ENCODE measurements at places on chromosomes 7 and 10.
A peak's percentile ranks its signal among the peaks of the same experiment; 100 is the strongest.

- peak; percentile 39 for DNase-seq
These were observed 98.2 kb downstream of the CALN1 start for GRCh38 chr7:72313906-72314305.

GRCh38 chr7:146709451-146710027 lies 592.9 kb downstream of the CNTNAP2 start:
- DNase-seq, result no peak

GRCh38 chr10:30433306-30433729 lies 666 bp upstream of the MAP3K8 start:
- DNase-seq, result peak; percentile 33

GRCh38 chr10:96619120-96619519 lies 32.3 kb upstream of the TM9SF3 start:
- no peak for DNase-seq

- DNase-seq, result no peak
These were observed 54.9 kb upstream of the ZMIZ2 start for GRCh38 chr7:44693641-44694313.

- no peak for DNase-seq
These were observed 34.4 kb downstream of the ZMIZ1 start for GRCh38 chr10:79103129-79103528.

GRCh38 chr10:17235136-17235535 lies 7.1 kb downstream of the VIM start:
- no peak for DNase-seq

GRCh38 chr7:55250313-55250712 lies 114.8 kb upstream of the LANCL2 start:
- DNase-seq, result no peak

DNA sequence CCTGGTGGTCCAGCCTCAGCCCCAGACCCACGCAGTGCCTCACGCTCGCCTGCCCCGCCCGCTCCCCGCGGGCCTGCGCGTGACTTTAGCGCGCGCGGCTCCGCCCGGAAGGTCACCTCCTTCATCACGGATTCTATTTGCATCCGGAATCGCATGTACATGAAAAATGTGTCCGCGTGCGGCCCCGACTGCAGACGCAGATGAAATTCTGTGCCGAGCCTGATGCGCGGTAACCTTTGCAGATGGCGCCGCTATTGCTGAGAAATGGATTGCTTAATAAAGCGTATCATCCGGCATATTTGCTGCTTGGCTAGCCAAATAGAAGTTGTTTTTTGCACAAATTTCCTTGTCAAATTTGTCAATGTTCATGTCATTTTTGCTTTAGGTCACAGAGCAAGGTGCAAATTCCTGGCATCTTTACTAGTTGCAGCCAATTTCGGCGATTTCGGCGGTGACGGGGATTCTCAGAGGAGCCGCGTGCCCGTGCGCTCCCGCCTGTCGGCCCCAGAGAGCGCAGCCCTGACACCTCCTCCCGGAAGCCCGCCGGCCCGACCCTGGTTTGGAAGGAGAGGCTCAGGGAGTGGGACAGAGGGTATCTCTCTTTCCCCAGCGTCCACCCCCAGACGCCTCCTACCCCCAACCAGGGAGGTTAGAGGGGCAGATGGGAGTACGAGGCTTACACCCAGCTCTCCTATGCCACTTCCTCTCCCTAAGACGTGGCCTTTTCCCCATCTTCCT lies 85.9 kb upstream of the PAX2 start:
- DNase-seq, result no peak

DNA sequence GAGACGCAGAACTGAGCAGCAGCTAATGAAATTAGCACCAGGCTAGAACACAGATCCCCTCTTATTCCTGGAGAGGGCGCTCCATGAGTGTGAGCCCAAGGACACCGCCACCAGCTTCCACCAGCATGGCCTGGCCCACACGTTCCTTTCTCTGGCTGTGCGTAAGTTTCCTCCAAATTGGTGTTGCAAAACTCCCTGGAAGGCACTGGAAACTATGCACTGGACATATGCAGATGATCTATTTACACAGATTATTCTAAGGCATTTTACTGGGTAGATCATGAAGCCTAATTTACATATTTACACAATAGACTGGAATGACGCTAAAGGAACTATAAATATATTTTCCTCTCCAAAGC lies 455.6 kb upstream of the FOXK1 start:
- DNase-seq, result no peak

- peak; percentile 2 for DNase-seq
These were observed 47.6 kb upstream of the TMEM72 start for GRCh38 chr10:44863344-44864047.

- no peak for DNase-seq
These were observed 195.8 kb upstream of the HABP2 start for GRCh38 chr10:113356794-113357680.

GRCh38 chr7:99525713-99526440 lies 21.4 kb downstream of the ZKSCAN5 start:
- no peak for DNase-seq

DNA sequence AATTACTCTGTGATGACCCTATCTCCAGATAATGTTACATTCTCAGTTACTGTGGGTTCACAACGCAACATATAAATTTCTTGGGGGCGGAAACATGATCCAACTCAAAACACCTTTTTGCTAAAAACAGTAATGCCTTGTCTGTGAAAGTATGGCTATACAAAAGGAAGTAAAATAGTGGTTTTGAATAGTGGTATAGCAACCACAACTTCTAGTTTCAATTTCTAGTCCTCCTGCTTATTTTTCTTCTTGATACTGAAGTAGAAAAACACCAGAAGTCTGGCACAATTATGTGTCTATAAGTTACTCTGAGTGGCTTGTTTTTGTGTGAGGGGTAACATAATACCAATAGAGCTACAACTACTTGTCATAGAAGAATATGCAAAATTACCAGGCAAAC lies 21.5 kb upstream of the ZNF800 start:
- no peak for DNase-seq

- no peak for DNase-seq
These were observed 95.6 kb upstream of the MKI67 start for GRCh38 chr10:128221807-128222206.

DNA sequence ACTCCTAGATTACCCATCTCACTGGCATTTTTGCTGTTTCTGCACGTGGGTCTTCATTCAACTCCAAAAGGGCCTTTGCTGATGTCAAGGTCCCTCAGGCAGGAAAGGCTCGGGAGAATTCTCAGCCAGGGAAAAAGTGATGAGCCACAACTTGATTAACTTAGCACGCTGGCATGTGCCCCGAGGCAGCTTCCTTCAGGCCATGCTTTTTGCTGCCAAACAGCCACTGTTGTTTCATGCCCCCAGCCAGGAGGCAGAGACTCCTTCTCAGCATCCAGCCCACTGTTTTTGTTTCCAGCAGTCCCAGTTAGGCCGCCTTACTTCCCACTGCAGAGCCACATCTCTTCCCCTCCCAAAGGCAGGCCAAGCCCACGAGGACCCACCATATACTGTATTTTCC lies 266.5 kb upstream of the YAE1 start:
- DNase-seq, result no peak

DNA sequence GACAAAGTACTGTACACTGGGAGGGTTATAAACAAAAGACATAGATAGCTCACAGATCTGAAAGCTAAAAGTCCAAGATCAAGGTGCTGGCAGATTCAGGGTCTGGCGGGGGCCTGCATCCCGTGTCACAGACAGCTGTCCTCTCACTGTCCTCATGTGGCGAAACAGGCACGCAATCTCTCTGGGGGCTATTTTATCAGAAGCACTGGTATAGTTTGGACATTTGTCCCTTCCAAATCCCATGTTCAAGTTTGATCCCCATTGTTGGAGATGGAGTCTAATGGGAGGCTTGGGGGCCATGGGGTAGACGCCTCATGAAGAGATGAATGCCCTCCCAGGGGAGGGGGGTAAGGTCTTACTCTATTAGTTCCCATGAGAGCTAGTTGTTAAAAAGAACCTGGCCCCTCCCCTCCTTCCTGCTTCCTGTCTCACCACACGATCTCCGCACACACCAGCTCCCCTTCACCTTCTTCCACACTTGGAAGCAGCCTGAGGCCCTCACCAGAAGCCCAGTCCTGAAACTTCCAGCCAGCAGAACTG lies 72.5 kb upstream of the UCN3 start:
- DNase-seq, result no peak

DNA sequence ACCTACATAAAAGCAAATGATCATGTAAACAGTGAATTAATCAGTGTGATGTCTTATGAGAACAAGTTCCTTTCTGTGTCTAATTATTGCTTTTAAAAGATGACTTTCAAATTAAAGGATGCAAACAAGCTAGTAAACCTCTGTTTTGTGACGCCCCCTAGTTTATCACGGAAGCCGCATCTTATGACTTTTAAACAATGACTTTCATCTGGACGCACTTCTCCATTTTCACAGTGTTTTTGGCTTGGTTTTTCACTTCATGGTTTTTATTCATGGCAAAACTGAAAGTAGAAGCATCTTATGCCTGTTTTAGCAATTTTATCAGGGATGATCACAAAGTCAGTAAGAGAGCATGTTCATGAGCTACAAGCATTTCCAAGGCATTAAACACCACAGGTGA lies 35.0 kb downstream of the ITGA8 start:
- no peak for DNase-seq

- DNase-seq, result peak; percentile 26
These were observed 27.1 kb upstream of the CD36 start for GRCh38 chr7:80611353-80611752.

GRCh38 chr7:81926-82756 lies 110.2 kb upstream of the FAM20C start:
- no peak for DNase-seq

- no peak for DNase-seq
These were observed 212.1 kb upstream of the KCND2 start for GRCh38 chr7:120060875-120061274.

- DNase-seq, result no peak
These were observed 72.1 kb downstream of the PDGFA start for GRCh38 chr7:447523-447922.

- peak; percentile 39 for DNase-seq
These were observed 76.8 kb downstream of the TPST1 start for GRCh38 chr7:66281678-66282590.

DNA sequence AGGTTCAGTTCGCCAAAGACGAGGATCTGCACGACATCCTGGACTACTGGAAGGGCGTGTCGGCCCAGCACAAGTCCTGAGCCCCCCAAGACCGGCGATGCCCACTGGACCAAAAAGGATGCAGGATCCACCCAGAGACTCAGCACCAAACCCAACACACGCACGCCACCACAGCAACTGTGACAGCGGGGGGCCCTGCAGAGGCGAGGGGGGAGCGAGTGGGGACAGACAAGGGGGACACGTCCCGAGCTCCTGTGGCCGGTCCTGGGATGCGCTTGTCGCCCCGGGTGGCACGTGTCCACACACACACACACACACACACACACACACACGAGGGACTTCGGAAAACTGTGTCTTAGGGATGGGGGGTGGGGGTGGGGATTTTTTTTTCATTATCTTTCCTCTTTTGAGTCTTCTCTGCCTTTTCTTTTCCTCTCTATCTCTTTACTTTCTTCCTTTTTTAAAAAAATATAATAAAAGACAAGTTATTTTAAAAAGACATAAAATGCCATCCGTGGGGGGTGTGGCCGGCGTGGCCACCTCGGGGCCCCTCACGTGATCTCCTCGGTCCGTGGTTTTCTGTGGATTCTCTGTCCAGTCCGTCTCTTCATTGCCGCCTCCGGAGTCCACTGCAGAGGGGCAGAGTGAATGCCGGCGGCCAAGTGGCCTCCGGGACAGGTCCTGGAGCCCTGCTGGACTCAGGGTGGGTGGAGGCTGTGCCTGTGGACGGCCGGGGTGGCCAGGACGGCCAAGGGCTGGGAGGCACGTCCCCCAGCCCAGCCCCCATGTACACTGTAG lies 77.1 kb downstream of the ELFN1 start:
- DNase-seq, result no peak

DNA sequence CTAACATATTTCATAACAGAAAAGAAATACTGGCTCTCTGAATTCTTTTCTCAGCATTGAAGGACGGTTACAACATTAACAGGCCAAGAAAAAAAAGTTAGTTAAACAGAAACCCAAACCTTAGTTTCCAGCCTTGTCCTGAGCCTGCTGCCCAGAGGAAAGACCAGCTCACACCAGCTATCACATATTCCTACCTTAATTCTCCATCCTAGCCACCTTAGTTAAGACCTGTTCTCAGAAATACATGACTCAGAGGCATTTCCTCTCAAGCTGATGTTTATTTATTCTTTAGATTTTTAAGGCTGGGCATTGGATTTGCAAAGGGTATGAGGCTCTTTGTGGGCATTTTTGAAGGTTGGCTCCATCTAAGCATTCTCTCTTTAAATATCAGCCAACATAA lies 34.3 kb upstream of the ADAM12 start:
- no peak for DNase-seq

GRCh38 chr10:71600849-71601248 lies 118.7 kb downstream of the C10orf105 start:
- DNase-seq, result no peak

DNA sequence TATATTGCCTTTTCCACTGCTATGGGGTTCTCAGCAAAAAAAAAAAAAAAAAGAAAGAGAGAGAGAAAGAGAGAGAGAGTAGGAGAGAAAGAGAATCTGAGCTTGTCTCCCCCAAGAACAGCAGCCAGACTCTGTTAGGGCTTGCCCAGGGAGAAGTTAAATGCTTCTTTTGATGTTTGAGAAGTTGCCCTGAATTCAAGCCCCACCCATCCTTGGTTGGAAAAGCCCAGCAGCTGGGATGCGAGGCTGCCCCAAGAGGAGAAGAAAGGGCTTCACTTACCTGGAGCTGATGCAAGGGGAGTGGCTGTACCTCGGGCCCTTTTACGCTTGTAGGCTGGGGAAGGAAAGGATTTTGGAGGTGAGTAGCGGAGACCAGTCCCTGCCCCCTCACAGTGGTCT lies 20.9 kb upstream of the MGMT start:
- no peak for DNase-seq

DNA sequence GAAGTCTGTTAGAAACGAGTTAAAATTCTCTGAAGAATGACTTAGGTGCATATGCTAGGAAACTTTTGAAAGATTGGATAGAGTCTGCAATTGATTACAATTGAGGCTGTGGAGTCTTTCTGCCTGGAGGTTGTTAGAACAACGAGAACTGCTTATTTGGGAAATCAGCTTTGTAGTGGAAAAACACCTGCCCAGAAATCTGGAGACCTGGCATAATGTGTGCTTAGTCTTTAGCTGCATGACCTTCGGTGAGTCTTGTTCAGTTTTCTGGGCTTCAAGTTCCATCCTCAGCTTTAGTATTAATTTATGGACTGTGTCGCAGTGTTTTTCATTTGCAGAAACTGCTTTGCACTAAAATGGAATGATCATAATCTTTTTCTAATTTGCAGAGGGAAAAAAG lies 31.7 kb downstream of the CCNY start:
- no peak for DNase-seq

DNA sequence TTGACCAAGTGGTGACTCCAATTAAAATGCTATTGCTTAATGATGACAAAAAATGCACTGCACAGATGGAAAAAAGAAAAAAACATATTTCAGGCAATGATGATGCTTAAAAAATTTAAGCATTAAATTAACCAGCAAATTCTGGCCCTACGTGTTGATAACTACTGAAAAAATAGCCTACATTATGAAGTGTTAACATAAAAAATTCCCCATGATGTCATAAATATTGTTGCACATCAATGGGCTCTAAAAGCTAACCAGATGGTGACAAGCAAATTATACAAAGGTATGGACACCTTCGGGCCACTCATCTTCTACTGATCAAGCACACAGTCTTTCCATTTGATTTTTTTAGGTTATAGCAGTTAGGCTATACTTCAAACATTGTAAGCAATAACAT lies 267.4 kb downstream of the PARD3 start:
- no peak for DNase-seq

GRCh38 chr7:148912758-148913541 lies 28.9 kb upstream of the EZH2 start:
- no peak for DNase-seq

Data from G401 (cell line).